CD14-positive monocyte (primary cell): ENCODE measurements at places on chromosomes 3 and 15.

DNA sequence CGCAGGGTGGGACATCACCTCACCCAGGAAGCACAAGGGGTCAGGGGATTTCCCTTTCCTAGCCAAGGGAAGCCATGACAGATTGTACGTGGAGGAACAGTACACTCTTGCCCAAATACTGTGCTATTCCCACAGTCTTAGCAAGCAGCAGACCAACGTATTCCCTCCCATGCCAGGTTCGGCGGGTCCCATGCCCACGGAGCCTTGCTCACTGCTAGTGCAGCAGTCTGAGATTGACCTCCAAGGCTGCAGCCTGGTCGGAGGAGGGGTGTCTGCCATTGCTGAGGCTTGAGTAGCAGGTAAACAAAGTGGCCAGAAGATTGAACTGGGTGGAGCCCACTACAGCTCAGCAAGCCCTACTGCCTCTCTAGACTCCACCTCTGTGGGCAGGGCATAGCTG lies 39.0 kb downstream of the ALDH1A2 start:
- no peak overlapping the region for H3K27ac ChIP-seq
- no peaks in the 10 kb centered on the region for H3K36me3 ChIP-seq
- no peaks in the 10 kb centered on the region for H3K27me3 ChIP-seq
- DNase-seq = no peak
- H3K4me3 ChIP-seq = no peak overlapping the region
- no peaks in the 10 kb centered on the region for H3K4me1 ChIP-seq

DNA sequence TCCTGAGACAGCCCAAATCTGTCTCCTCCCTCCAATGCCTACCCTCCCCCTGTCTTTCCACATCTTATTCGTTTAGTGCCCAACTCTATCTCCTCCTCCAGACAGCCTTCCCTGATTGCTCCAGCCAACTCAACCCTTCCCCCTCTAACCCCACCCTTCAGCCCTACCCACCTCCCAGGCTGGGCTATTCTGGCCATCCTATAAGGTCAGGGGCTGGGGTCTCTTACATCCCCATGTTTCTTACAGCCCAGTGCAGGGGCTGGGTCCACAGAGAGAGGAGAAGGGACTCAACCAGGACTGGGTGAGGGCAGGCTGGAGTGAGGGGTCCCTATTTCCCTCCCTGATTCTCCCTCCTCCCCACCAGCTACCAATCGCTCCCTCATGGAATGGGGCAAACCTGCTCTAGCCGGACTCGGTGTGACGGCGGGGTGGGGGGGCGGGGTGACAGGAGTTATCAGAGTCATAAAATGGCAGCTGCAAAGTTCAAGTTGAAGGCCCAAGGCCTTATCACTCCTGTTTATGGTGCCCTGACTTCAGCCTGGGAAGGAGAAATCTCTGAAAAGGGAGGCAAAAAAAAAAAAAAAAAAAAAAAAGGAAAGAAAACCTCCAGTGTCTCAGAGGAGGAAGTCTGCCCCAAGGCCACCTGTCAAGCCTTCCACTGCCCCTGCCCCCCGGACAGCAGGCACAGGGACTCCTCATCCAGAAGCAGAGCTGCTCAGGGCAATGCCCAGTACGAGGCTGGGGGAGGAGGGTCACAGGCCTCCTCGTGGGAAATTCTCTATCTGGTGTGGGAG lies 2.1 kb downstream of the VIPR1 start:
- peaks cover 74% of the 10 kb centered on the region for H3K4me1 ChIP-seq
- no peaks in the 10 kb centered on the region for H3K36me3 ChIP-seq
- no peak overlapping the region for H3K4me3 ChIP-seq
- no peak for DNase-seq

DNA sequence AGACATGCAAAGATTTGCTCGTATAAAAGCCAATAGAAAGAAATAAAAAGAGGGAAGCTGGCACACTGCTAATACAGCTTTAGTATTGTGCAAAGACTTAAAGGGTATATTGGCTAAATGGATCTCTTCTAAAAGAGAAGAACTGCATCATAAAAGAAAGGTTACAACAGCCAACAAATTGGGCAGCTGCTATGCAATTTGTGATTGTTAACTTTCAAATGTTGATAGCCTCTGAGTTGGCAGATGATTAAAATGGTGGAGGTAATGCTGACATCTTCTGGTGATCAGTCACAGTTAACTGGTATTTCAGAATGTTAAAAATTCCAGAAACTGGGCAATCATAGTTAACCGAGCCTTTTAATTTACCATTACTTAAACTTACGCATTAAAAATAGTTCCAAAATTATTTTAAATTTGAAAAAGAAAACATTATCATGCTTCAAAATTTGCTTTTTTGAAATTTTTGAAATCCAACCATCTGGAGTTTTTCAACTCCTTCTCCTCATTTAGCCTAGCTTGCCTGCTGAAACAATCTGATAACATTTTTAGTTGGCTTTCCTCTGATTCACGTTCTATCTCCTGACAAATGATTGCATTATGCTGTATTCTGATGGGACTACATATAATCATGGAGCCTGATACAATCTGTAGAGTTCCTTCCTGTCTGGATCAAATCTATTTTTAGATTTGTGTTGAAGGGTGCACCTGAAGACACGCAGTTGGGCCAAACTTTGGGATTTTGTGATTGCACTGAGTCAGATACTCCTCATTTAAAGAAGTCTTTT lies 144.0 kb upstream of the PDZRN3 start:
- no peak for DNase-seq
- H3K4me3 ChIP-seq = no peak overlapping the region
- H3K27me3 ChIP-seq = no peaks in the 10 kb centered on the region
- H3K4me1 ChIP-seq = peaks cover 5% of the 10 kb centered on the region
- H3K27ac ChIP-seq = no peak overlapping the region

- peak; percentile 15 for DNase-seq
- H3K4me1 ChIP-seq = peaks cover 31% of the 10 kb centered on the region
- no peak overlapping the region for H3K27ac ChIP-seq
- H3K27me3 ChIP-seq = no peaks in the 10 kb centered on the region
Measured at GRCh38 chr3:185335799-185336198, 27.1 kb upstream of the MAP3K13 start.

DNA sequence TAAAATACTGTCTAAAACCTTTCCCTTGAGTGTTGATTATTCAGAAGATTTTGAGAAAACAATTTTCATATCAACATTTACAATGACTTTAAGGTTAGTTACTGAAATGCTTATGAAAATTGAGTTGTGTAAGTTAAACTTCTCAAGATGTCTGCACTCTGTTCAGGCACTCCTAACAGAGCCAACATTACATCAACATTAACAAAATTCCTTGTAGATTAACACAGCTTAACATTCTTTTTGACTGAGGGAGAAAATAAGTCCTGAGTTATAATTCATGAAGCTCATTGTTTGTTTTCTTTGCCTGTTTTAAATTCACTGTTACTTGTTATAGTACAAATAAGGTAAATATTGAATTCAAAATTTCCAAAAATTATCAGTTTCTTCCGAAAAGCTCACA lies 9.0 kb downstream of the ACKR4 start:
- no peaks in the 10 kb centered on the region for H3K4me1 ChIP-seq
- DNase-seq = no peak
- H3K27me3 ChIP-seq = no peaks in the 10 kb centered on the region
- H3K27ac ChIP-seq = no peak overlapping the region
- no peak overlapping the region for H3K4me3 ChIP-seq

- no peaks in the 10 kb centered on the region for H3K4me1 ChIP-seq
- peaks cover 4% of the 10 kb centered on the region for H3K27me3 ChIP-seq
Measured at GRCh38 chr15:23561914-23562313, 3.6 kb upstream of the MKRN3 start.

GRCh38 chr3:147945968-147946519 lies 536.9 kb downstream of the ZIC1 start:
- H3K4me3 ChIP-seq = no peak overlapping the region
- DNase-seq = no peak
- H3K27ac ChIP-seq = no peak overlapping the region
- H3K4me1 ChIP-seq = no peaks in the 10 kb centered on the region

- H3K36me3 ChIP-seq = peaks cover 27% of the 10 kb centered on the region
- peaks cover 83% of the 10 kb centered on the region for H3K4me1 ChIP-seq
- peak overlapping the region; percentile 17 for H3K27ac ChIP-seq
- DNase-seq = no peak
- H3K4me3 ChIP-seq = no peak overlapping the region
Measured at GRCh38 chr3:39264053-39264452, 15.8 kb downstream of the CX3CR1 start.

DNA sequence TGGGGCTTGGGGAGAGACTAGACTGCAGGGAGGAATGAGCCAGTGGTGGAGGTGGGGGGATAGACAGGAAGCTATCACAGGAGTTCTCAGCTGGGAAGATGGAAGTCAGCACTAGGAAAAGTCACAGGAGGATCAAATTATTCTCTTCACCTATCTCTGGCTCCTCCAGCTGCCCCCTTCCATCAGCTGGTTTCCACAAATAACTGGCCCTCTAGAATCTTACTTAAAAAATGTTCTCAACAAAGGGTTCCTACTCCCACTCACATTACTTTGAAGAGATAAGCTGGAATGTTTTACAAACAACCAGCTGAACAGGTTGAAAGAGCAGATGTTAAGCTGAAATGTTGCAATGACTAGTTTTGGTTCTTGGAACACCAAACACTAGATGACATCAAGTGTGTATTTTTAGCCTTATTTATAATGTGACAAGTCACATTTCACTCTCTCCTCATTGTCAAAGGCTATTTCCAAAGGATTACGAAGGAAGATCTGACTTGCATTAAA lies 102.7 kb upstream of the AADACL2 start:
- no peak for DNase-seq
- H3K4me3 ChIP-seq = no peak overlapping the region
- no peaks in the 10 kb centered on the region for H3K36me3 ChIP-seq
- no peak overlapping the region for H3K27ac ChIP-seq

DNA sequence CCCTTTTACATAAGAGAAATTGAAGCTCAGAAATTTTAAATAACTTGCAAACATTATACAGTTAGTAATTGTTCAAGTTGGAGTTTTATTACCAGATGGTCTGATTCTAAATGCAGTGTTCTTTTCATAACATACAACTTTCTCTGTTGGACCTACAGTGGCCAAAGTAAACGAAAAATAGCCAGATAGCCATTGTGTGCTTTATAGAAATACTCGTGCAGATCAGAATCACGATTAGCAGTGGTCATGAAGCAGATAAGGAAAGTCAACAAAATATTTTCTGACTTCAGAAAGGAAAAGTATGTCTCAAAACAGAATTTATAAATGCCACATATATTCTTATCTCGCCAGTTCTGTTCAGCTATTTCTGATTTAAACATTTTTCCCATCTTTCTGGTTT lies 436.9 kb downstream of the CNTN6 start:
- no peak overlapping the region for H3K27ac ChIP-seq
- no peaks in the 10 kb centered on the region for H3K27me3 ChIP-seq
- H3K4me3 ChIP-seq = no peak overlapping the region
- H3K4me1 ChIP-seq = no peaks in the 10 kb centered on the region
- no peaks in the 10 kb centered on the region for H3K36me3 ChIP-seq

DNA sequence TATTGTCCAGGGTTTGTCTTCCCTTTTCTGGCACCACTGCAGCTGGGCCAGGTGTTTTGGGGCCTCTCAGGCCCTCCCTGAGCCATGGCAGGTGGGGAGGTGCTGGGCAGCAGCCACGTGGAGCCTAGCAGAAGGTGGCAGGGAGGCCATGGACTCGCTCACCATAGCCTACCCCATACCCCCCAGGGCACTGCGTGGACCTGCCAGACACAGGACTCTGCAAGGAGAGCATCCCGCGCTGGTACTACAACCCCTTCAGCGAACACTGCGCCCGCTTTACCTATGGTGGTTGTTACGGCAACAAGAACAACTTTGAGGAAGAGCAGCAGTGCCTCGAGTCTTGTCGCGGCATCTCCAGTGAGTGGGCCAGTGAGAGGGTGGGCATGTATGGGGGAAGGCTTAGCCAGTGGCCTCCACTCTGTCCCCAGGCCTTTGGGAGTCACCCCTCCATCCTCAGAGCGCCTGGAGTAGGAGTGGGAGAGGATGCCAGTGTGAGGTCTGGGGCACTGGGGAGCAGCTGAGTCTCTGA lies 11.9 kb downstream of the SPINT1 start:
- no peak overlapping the region for H3K27ac ChIP-seq
- no peaks in the 10 kb centered on the region for H3K27me3 ChIP-seq
- H3K4me3 ChIP-seq = no peak overlapping the region
- H3K36me3 ChIP-seq = peaks cover 38% of the 10 kb centered on the region

DNA sequence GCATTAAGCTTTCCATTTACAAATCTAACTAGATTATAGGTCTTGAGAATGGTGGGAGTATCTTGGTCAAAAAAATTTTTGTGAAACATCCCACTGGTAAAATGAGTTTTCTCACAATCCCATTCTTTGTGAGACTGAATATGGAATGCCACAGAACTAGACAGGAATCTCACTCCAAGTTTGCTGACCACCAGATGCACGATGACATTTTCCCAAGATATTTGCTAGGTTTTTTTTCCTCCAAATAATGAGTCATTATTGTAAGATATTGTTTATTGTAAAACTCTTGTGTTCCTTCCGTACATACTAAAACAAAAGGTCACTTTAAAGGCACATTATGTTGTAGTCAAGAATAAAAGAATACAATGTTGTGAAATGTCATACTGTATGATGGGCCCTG lies 53.9 kb downstream of the COPS2 start:
- H3K4me1 ChIP-seq = no peaks in the 10 kb centered on the region
- no peak overlapping the region for H3K4me3 ChIP-seq
- no peak for DNase-seq
- H3K27ac ChIP-seq = no peak overlapping the region
- H3K36me3 ChIP-seq = peaks cover 36% of the 10 kb centered on the region

- no peak overlapping the region for H3K4me3 ChIP-seq
- no peaks in the 10 kb centered on the region for H3K27me3 ChIP-seq
Measured at GRCh38 chr3:77055841-77056341, 16.0 kb downstream of the ROBO2 start.

DNA sequence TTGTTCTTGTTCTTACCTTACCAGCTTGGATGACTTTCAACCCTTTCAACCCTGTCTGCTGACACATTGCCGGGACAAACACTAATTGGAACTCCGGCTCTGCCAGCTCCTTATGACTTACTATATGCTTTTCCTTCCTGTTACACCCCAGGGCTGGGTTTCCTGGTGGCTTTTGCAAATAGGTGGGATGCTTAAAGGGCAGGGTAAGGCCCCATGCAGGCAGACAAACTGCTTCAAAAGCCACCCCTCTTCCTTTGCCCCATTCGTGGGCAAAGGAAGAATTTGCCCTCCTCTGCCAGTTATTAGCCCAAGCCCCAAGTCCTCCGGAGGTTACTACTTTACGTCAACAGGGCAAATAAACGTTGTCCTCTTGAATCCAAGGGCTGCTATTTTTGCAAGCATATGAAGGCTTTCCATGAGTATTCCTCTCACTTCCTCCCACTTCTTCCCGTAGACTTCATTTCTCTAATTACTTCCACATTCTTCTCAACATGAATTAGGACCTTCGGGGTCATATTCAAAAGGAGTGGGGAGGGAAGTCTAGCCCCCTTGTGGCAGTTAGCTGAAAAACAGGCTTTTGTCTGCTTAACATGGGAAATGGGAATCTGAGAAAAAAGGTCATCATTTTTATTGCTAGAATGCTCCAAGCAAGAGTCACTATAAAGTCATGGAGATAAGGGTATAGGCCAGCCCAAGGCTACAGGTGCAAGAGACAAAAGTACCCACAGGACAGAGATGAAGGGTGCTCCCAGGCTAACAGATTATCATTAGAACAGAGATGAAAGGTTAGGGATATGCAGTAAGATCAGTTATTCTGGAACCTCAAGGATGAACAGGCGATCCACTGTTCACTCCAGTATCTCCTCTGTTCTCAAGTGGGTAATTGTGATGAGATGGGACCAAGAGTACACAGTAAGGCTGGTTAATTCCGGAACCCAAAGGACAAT lies 56.3 kb upstream of the FSTL1 start:
- DNase-seq = peak; percentile 34
- H3K27me3 ChIP-seq = no peaks in the 10 kb centered on the region
- H3K36me3 ChIP-seq = no peaks in the 10 kb centered on the region
- H3K4me3 ChIP-seq = no peak overlapping the region
